ENCODE measurements at places on chromosomes 16 and 17.

GRCh38 chr16:77302249-77302648 is 103.0 kb downstream of the SYCE1L start:
- DNase-seq: no peak

- no peak for DNase-seq
Observed at GRCh38 chr17:15780188-15780587, 48.1 kb downstream of the TBC1D26 start.

GRCh38 chr16:85998868-85999729 is 100.1 kb downstream of the IRF8 start:
- DNase-seq: no peak

GRCh38 chr16:9992441-9992840 is 189.8 kb downstream of the GRIN2A start:
- DNase-seq: no peak

DNA sequence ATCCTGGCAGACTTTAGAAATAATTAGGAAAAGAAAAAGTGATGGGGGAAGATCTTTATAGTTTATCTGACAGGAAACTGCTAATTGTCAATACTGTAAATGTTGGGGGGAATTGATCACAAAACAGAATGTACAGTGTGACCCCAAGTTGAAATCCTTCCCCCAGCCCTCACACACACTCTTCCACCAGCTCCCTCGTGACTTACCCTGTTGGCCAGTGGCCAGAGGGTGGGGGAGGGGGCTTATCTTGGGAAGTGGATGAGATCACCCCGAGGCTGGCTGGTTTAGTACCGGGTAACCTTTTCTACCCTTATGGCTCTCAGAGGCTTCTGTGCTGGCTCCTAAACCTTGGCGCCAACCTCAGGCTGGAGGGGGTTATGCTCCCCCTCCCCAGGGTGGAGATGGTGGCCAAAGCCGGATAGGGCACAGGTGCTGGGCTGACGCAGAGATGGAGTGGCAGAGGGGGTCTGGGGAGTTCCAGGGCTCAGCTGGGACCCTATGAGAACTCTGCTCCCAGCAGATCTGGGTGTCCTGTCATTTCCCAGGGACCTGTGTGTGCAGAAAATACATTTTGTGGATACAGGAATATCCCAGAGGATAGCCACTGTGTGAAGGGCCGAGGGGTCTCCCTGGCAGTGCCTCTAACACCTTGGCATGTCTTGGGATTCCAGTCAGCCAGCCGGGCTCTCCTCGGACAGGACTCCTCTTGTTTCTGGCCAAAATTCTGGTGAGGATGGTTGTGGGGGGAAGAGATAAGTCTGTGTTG is 18.6 kb downstream of the CDH16 start:
- no peak for DNase-seq

DNA sequence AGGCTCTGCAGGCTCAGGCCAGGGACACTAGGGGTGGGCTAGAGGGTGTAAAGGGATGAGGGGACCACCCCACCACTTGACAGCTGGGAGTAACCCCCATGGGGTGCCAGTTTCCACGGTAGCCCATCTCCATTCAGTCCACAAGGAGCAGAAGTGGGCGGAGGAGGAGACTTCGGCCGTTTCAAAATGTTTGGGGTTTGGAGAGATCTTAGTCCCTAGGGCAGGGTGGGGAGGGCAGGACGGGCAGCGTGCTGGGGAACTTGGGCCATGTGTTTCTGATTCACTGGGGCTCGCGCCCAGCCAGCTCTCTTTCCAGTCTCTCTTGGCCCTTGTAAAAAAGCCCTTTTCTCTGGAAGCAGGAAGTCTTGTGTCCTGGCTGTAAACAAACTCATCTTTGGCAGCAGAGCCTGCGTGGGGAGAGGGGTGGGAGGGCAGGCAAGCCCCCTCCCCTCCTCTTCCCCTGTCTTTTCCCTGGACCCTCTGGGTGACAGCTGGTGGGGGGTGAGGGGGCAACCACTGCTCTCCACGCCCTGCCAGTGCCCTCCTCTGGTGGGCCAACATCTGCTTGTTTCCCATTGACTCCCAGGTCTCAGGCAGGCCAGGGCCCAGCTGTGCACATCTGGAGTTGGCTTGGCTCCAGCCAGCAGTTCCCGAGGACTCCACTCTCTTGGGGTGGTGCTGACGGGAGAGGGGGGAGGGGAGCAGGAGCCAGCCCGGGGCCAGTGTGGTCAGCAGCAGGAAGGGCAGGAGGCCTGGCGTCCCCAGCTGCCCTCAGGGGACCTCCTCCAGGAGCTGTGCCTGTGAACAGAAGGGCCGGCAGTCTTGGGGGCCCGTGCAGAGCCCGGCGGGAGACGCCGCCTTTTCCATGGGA is 8.1 kb downstream of the CYGB start:
- DNase-seq: no peak

- DNase-seq: no peak
Observed at GRCh38 chr17:65780111-65780510, 218.7 kb upstream of the AXIN2 start.

DNA sequence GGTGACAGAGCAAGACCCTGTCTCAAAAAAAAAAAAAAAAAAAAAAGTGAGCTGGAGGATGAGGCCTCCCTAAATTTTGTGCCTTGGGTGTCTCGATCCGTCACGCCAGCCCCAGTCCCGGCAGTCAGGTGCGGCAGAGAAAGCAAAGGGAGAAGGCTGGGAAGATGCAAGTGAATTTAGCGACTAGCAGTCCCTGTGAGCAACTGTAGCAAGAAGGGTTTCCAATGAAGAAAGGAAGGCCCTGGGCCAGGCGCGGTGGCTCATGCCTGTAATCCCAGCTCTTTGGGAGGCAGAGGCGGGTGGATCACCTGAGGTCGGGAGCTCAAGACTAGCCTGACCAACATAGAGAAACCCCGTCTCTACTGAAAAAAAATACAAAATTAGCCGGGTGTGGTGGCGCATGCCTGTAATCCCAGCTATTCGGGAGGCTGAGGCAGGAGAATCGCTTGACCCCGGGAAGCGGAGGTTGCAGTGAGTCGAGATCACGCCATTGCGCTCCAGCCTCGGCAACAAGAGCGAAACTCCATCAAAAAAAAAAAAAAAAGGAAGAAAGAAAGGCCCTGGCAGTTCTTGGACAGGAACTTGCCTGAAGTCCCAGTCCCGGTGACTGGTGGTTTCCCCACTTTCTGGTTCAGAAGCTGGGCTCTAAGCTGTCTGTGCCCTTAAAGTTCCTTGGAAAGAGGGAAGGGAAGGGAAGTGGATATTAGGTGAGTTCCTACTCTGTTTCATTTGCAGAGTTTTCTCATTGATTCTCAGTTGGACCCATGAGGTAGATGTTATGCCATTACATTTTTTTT is 1.8 kb upstream of the QPRT start:
- DNase-seq: no peak

DNA sequence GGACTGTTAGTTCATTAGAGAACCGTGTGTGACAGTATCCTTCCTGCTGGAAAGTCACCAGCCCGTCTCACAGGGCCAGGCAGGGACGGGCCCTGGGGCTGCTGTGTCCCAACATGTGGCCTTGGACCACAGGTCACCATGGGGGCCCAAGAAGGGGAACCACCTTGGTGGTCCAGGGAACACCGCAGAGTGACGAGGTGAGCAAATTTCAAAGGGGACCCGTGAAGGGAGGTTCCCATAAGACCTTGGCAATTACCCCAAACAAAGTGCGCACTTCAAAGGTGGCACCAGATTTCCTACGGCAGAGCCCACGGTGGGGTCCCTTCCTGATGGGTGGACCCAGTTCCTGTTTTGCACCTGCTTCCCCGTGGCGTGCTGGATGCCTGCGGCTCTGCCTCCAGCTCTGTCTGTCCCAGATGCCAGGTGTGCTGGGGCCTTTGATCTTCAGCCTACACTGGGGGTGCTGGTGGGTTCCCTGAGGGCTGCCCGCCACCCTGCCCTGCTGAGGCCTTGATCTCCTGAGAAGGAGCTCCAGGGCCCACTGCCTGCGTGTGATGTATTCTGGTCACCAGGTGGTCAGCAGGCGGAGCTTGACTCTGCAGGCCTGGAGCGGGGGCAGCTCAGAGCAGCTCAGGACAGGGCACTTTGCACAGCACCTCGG is 27.0 kb downstream of the SLC7A5 start:
- DNase-seq: no peak

GRCh38 chr17:61495161-61495857 is 43.1 kb downstream of the TBX4 start:
- no peak for DNase-seq

DNA sequence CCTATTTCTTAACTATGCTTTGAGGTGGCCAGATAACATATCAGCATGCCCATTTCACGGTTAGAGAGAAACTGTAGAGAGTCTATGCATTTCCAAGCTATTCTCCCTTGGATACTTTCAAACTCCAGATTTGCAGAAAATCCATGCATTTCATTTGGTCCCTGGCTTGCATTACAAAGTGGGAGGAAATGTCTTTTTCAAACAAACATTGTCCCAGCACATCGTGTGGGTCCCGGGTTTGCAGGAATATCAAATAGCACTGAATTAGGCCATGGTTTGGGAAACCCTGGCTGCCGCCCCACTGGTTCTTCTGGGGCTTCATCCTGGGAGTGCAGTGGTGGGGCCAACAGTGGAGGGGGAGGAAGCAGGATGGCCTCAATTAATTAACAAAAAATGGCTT is 171.9 kb downstream of the IRX5 start:
- no peak for DNase-seq

DNA sequence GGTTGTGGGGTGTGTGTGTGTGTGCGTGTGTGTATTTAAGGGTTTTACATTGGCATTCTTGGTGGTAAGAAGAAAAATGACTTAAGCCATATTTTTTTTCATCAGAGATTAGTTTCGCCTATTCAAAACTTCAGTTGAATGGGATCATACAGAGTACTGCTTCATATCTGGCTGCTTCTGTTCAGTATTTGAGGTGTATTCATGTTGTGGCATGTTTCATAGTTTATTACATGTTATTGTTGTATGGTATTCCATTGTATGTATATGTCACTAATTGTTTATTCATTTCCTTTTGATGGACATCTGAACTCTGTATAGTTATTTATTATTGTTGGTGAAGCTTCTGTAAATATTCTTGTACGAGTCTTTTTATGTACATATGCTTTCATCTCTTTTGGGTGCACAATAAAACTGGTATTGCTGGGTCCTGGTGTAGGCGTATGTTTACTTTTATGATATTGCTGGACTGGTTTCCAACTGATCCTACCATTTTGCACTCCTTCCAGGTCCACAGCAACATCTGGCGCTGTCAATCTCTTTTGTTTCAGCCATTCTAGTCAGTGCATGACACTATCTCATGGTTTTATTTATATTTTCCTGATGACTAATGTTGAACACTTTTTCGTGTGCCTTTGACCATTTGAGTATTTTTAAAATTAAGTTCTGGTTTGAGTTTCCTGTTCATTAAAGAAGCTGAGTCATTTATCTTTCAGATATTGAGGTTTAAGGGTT is 77.4 kb upstream of the MAF start:
- no peak for DNase-seq

DNA sequence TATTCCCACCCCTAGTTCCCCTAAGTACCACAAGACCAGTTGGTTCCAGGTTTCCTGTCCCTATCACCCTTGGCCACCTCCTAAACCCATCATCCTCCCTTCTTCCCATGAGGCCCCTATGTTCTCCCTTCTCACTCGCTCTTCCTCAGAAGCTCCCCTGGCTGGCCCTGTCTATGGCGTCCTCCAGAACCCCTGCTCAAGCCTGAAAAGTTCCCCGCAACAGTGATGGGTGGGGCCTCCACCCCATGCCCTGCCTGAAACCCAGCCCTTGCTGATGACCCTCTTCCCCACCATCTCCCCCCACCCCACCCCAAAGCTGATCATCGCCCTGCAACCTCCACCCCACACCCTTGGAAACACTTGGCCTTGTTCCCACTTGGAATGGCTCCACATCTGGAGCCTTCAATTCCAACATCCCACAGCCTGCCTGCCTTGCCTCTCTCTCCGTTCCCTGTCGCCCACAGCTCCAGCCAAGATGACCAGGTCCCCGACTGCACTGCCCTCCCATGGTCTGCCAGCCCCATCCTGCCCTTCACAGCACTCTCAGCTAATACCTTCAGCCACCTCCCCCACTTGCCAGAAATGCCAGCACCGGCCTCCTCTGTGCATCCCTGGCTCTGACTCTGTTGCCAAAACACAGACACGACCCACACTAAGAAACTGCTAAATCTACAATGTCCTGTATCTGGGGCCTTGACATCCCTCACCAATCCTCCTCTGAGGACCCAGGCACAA is 10.5 kb downstream of the OSBPL7 start:
- DNase-seq: no peak

DNA sequence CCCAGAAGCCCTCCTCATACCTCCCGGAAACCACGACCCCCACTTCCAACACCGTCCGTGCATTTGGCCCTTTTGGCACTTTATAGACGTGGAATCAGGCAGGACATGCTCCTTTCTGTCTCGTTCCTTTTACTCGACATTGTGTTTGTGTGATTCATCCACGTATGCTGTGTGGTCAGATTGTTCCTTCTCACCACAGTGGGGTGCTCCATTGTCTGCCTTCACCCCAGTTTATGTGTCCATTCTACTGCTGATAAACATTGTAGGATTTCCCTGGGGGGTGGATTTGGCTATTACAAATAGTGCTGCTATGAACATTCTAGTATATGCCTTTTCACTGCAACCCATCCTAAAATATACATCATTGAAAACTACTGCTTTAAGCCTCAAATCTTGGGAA is 28.9 kb upstream of the RPH3AL start:
- no peak for DNase-seq

DNA sequence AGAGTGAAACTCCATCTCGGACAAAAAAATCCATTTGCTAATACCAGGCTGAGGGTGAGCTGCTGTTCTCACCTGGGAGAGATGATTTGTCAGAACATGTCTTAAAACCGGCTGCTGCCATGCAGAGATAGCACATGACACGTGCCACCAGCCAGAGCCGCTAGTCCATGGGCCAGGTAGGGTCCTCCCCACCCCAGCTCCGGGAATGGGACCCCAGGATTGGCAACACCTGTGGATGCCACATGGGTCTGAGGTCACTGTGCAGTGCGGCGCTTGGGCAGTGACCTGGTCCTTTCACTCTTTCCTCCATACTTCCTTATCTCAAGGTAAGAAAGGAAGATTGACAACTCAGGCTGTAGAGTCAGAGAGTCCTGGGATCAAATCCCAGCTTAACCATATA is 393.3 kb upstream of the TNRC6C start:
- no peak for DNase-seq

GRCh38 chr17:39835038-39835786 is 28.9 kb downstream of the IKZF3 start:
- DNase-seq: no peak

DNA sequence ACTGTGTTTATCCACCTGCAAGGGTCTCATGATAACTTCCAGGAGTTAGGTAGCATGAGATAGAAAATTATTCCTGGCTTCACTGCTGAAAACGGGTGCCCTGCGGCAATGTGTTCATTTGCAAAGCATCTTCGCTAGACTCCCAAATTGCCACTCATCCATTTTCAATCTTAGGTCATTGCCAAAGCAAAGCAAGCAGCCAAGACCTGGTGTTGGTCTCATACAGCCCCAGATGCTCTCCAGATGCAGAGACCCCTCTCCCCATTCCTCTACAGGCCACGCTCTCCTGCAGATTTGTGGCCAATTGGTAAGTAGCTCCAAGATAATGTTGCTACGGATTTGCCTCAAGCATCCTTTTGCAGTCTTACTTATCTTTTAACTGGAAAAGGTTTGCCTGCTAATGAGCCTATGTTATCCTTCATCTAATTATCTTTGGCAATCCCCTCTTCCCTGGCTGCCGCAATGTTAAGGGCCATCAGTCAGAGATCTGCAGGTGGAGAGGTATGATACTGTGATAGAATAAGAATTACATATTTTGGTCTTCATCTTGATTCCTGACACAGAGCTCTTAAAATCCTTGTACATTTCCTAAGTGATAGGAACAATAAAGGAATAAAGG is 222.0 kb downstream of the SLC39A11 start:
- DNase-seq: no peak

Measured in NCI-H1694 (cell line).